SHP77 treated with DMSO at 0.1 percent for 48 hours (cell line): ENCODE measurements at places on chromosomes 13 and 19.
A peak's percentile ranks its signal among the peaks of the same experiment; 100 is the strongest.

- no peak for DNase-seq
These were observed 19.8 kb downstream of the UGGT2 start for GRCh38 chr13:96033220-96034015.

- DNase-seq = no peak
These were observed 46.2 kb downstream of the LMO7 start for GRCh38 chr13:75682326-75682725.

GRCh38 chr19:49145573-49146407 is 9.4 kb downstream of the HRC start:
- DNase-seq = peak; percentile 9

GRCh38 chr13:92256211-92256610 is 857.8 kb downstream of the GPC5 start:
- no peak for DNase-seq

- DNase-seq = no peak
These were observed 977 bp downstream of the PCDH20 start for GRCh38 chr13:61414686-61415057.

DNA sequence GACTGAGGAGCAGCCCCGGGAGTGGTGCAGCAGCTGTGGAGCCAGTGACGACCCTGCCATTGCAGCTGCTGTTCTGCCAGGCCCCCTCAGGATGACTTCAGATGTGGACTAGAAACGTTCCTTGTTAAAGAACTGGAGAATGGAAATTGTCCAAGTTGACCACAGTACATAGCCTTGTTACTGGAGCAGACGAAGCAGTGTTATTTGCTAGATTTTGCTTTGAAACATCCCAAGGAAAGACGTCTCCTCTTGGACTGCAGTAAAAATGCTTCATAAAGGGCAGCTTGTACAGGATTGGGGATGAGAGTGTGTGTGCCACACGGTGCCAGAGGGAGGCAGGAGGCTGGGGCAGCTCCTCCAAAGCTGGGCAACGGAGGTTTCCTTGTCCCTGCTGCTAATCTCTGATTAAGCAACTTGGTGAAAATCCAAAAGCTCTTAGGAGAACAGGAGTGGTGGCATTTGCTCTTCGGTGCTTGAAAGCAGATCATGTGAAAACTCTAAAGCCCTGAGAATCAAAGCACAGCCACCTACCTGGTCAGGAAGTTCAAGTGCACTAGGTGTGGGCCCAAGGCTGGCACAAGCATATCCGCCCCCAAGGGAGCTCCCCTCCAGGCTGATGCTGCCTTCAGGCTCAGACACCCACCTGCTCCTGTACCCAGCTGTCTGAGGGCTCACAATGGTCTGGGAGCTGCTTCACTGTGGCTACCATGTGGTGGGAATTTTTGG is 34.5 kb downstream of the SHISA2 start:
- DNase-seq = no peak

DNA sequence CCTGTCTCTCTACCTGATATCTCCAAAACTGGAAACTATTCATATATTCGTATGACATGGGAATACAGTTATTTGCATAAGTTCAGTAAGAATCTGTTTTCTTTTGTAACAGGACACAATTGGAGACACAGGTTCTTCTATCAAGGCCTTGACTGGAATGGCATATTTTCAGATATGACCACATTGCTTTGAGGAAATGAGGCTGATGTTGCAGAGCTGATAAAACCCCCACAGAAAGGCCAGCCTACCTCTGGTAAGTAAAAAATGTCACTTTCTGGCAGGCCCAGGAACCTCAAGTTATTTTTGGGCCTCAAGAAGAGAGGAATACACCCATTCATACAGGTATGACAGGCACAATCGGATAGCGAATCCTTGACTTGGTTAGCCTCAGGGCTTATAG is 29.5 kb upstream of the KBTBD6 start:
- no peak for DNase-seq

GRCh38 chr19:58084596-58085347 is 13.3 kb downstream of the ZSCAN18 start:
- no peak for DNase-seq

GRCh38 chr19:39843919-39844793 is 2.0 kb downstream of the FBL start:
- DNase-seq = peak; percentile 51

DNA sequence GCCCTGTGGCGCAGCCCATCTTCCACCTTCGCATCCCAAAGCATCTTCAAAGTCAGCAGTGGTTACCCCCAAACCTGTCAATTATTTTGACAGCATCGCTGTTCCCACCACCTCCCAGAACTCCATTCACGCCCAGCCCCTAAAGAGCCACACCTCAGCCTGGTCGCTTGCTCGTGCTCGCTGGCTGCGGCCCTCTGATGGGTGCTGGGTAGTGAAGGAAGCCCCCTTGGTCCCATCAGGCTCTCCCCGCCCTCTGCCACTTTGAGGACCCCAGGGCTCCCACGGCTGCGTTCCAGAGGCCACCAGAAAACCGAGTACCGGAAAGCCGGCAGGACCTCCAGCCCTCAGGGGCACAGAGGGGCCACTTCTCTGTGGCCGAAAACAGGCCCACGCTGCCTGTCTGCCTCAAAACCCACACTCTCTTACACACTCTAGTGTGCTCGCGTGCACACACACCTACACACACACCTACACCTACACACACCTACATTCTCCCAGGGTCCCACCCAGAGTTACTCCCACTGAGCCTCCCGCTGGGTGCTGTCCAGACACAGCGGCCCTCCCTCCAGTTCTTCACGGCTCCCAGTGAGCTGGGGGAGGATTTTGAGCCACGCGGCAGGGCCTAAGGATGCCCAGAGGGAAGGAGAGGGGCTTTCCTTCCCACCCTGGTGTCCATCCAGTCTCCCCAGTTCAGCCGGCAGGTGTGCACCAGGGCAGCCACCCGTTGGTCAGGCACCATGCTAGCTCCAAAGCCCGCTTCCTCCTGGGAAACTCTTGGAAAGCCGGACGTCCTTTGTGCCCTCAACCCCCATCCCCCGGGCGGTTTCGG is 1.9 kb downstream of the VSTM2B start:
- no peak for DNase-seq

GRCh38 chr13:23268441-23268840 is 87.7 kb downstream of the SGCG start:
- DNase-seq = no peak

- DNase-seq = no peak
These were observed 506.8 kb upstream of the ATXN8OS start for GRCh38 chr13:69600811-69601210.
